ENCODE measurements at places on chromosomes 4 and X.

DNA sequence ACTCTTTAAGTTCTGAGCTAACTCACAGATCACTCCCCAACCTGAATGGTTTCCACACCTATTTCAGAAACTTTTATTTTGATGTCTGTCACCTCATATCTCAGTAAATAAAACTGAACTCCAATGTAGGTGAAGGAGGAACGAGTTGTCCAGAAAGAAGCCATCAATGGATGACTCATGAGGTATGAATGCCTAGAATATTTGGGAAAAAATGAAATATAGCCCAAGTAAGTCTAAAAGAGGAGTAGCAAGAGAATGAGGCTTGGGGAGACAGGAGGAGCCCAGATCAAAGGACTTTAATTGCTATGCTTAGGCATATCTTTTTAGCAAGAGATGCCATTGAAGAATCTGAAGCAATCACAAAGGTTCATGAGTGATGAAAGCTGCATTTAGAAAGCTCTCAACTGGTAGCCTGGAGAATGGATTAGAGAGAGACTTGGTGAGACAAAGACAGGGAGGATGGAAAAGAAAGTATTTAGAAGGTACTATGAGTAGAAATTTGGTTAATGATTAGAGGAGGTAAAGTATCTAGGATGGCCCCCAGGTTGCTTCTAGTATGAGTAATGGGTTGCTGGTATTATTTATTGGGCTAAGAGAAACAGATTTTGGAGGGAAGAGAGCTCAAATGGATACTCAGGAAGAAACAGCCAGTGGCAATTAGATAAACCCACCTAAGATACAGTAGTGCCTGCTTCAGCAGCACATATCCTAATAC lies 39.4 kb downstream of the NOCT start:
- DNase-seq = no peak

GRCh38 chr4:15906020-15906443 lies 32.5 kb downstream of the FGFBP1 start:
- DNase-seq = no peak

- no peak for DNase-seq
Observed at GRCh38 chr4:165738571-165738970, 134.5 kb upstream of the TLL1 start.

- no peak for DNase-seq
Observed at GRCh38 chr4:143405075-143405730, 68.5 kb downstream of the GAB1 start.
